DMS79 treated with DMSO at 0.1 percent for 48 hours (cell line): ENCODE measurements at places on chromosomes 2 and 18.

GRCh38 chr2:189336276-189336975, 104.8 kb upstream of the WDR75 start:
- DNase-seq: no peak

DNA sequence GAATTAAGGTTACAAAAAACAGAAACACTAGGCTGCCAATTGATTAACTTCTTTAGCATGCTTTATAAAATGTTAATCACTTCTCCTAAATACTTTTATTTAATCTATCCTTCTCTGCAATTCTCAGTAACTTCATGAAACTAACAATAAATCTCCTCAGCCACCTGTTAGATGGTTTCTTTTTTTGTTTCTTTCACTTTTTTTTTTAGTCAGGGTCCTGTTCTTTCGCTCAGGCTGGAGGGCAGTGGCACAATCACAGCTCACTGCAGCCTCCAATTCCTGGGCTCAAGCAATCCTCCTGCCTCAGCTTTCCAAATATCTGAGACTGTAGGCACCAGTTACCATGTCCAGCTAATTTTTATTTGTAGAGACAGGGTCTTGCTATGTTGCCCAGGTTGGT, 213.4 kb upstream of the STK17B start:
- DNase-seq: no peak

GRCh38 chr2:69461404-69461803, 24.2 kb upstream of the NFU1 start:
- DNase-seq: no peak

DNA sequence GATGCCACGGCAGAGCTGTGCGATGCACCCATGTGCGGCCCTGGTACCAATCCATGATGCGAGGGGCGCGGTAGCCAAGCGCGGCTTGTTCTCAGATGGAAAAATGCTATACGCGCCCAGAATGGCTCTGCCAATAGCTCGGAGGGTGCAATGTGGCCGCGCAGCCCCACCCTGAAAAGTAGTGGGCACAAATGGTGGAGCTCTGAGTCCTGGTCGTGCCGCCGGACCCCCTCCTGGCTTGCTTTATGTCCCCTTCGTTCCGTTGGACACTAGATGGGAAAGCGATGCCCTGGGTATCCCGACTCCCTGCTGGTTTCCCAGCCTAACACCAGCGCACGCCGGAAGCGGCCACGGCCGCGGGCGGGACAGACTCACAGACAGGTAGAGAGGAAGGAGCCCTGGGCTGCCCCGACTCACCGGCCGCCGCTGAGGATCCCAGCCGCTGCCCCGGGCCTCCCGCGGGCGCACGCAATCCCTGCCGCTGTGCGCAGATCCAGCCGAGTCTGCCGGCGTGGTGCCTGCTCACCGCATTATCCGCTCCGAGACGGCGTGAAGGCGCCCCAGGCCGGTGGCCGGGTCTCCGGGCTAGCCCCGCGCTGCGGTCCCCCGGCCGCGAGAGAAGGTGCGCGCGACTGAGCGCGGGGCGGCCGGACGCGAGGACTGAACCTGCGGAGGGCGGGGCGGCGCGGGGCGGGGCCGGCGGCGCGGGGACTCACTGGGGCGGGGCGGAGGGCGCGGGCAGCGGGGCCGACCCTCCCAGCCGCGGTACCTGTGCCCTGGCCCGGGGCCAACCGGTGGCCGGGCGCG, at the start of gene CDC42EP3:
Gene CDC42EP3, minus strand, starts transcription at position 634 of the 807 bp plus-strand sequence. CDS start 25,055 bp downstream, outside the sequence.
- DNase-seq: peak; percentile 53

- DNase-seq: no peak
Observed at GRCh38 chr2:230179907-230180306, 39.9 kb downstream of the SP110 start.

GRCh38 chr18:43919551-43919950, 642.3 kb upstream of the SYT4 start:
- DNase-seq: no peak

DNA sequence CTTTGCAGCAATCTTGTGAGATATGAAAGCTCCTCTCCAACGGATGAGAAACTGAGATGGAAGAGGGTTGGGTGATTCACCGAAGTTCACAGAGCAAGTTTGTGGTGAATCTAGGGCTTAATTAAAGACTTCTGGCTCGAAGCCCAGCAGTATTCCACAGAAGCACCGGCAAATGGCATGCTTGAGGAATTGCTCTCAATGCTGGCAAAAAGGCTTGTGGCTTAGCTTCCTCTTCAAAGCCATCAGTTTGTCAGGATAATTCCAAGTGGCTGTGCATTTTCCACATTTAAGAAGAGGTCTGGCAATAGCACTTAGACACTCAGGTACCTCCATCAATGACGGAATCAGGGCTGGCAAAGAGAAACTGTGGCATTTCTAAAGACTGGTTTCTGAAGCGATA, 98.7 kb upstream of the SLC66A3 start:
- peak; percentile 99 for DNase-seq

GRCh38 chr18:10262566-10262965, 191.9 kb upstream of the APCDD1 start:
- DNase-seq: no peak

GRCh38 chr2:119008108-119008507, 66.1 kb downstream of the MARCO start:
- DNase-seq: no peak

- DNase-seq: no peak
Observed at GRCh38 chr18:35564795-35565453, 16.6 kb upstream of the GALNT1 start.

GRCh38 chr2:112787729-112788393, 3.6 kb upstream of the IL1A start:
- DNase-seq: no peak

DNA sequence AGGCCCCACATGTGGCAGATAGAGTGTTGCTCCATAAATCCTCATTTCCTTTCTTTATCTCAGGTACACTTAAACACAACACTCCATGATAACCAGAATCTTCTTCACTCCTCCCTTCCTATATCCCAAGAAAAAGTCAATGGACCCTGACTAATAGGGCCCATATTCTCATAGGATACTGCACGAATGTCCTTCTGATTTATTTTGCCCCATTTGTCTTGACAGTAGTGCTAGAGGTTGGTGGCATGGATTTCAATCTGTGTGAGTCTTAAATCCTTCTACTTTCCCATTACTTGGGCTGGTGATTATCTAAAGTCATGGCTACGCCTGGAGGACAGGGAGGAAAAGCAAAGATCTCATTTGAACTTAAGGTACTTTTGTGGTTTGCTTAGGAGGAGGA, 156.0 kb downstream of the ACOXL start:
- no peak for DNase-seq
